CD4-positive, alpha-beta T cell treated with Interleukin-1 beta for 1 hour (primary cell): ENCODE measurements at places on chromosomes 5 and 9.

DNA sequence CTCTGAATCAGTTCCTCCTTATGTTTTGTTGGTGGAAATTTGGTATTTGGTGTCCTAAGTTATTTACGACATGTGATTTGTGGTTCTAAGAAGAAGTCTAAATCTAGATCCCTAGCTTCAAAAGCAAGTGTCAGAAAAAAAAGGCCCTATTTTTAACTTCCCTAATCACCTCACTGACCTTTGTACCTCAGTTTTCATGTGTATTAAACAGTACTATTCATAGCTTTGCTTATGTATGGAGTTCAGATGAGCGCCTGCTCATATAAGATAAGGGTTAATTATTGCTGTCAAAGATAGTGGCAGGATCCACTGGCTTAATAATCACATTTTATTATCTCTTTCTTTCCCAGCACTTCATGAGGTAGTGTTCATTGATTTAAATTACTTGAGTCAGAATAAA, 318.2 kb downstream of the PARP8 start:
- DNase-seq = no peak

- DNase-seq = no peak
Measured at GRCh38 chr9:2453701-2454100, 167.9 kb upstream of the VLDLR start.

DNA sequence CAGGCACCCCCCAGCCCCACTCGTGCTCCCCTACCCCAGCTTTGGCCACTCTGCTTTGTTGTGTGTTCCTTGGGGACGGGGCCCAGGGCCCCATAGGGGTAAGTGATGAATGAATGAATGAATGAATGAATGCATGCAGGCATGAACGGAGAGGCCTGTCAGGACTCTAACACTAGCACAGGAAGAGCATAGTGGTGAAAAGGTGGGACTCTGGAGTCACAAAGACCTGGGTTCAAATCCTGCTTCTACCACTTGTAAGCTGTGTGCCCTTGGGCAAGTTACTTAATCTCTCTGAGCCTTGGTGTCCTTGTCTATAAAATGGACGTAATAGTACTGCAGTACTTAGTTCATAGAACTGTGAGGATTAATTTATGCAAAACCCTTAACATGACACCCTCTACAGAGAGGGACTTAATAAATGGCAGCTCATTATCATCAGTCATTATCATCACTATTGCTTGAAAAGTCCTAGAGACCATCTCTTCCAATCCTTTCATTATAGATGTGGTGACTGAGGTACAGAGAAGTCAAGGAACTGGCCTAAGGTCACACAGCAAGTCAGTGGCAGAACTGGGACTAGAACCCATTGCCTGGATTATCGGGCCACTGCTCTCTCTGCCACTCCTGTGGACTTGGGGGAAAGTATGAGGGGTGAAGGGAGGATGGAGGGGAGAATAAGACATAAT, 13.2 kb downstream of the ORM2 start:
- no peak for DNase-seq

DNA sequence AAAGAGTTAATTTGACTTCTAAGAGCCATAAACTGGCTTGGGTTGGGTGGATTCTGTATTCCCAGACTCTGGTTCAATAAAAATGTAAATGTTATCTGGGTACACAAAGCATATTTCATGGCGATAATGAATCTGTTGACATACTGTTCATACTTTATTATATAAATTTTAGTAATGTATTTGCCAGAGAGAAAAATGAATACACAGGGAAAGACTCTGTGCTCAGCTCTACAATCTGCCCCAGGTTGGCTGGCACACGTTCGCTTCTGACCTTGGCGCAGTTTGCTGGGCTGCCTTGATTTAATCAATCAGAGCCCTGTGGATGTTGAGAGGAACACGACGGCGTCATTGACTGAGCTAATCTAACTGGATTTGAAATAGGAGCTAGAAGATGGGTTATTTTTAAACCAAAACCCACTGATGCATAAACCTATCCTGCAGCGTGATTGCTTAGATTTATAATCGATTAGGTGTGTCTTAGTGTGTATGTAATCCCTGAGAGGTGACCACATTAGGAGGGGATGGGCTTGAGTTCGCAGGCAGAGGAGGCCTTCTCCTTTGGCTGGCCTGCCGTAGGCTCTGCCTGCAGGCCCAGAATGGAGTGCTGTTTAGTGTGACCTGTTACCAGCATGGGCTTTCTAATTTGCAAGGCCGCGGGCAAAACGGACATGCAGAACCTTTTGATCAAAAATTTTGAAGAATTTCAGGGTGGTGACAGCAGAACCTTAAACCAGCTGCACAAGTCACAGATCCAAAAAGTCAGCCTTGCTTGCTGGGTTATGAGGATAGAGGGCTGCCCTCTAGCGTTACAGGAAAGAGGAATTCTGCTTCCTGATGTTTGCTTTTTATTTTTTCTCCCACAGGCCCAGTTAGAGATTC, 3.9 kb upstream of the ADCY2 start:
- no peak for DNase-seq

DNA sequence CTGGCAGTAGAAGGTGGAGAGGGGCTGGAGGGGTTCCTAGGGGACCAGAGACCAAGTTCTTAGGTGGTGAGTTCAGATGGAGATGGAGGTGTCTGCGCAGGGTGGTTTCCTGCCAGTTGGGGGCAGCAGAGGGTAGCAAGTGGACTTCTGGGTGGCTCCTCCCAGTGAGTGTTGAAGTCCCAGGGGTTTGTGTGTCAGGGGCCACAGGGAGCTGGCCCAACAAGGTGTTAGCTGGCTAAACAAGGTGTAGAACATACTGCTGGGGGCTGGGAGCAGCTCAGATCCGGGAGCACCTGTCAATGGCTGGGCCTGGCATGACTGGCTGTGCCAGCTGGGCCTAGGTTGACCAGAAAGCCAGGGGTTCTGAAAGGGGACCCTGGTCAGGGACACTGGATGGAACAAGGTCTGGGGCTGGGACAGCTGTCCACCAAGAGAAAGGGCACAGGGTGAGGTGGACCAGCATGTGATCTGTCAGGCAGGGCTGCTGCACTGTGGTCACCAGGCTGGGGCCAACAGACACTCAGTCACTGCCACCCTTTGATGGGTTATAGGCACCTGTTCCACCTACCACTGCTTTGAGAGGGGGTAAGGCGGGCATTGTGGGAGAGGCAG, 35.6 kb downstream of the DAB2IP start:
- peak; percentile 52 for DNase-seq

DNA sequence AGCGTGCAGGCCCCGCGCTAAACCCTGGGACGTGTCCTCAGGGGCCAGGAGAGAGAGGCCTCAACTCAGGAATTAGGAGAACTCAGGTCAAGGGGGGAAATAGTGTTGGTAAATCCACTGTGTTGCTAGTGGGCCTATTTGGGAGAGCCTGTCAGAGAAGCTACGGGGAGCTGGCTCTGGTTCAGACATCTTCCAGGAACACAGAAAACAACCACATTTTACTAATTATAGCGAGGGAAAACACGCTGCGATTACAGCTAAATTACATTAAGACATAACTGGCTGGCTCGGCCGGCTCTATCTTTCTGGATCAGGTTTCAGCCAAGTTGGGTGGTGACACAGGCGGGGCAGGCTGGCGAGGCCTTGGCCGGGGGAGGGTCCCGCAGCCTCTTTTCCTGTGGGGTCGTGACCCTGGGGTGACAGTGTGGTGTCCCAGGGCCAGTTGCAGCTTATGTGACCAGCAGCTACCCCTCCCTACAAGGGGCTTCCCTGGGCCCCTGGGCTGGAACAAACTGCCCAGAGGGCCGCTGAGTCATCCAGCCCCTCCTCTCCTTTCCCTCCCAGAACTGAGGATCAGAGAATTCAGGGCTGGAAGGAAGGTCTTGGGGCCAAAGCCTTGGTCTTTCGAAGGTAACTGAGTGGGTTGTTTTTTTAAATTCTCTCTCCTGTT, 75.1 kb downstream of the FGF18 start:
- no peak for DNase-seq

- no peak for DNase-seq
Measured at GRCh38 chr9:98929895-98930341, 13.8 kb upstream of the COL15A1 start.

DNA sequence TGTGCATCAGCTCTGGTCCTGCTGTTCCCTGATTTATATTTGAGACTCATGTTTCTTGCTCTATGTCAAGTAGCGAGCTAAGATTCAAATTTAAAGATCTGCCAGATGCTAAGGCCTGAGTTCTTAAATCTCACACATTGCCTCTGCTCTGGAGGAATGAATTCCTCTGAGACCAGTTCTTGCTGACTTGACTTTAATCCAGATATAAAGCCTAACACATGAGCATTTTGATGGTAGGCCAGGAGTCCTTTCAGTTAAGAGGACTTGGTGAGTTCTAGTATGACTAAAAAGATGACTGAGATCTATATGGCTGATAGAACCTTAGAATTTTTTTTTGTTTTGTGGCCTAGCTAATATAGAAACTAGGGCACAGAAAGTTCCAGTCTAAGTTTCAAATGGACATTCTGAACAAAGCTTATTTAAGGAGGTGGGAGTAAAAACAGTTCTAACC, 1.3 kb upstream of the INIP start:
- DNase-seq = no peak

DNA sequence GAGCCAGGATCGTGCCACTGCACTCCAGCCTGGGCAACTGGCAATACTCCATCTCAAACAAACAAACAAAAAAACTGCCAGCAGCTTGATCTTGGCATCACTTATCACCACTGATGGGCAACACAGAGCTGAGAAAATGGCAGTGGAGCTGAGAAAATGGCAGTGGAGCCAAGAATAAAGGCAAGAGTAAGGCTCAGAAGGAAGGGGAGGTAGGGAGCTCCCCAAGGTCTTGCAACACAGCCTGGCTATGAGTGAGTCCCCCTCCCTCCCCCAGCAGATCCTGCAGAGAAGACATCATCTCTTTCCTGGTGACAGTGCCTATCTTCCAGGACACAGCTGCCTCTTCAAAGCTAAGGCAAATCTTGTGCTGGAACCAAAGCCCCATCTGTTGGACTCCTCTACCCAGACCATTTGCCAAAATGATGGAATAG, 70.3 kb downstream of the UGCG start:
- DNase-seq = no peak

- no peak for DNase-seq
Measured at GRCh38 chr5:7501061-7501460, 105.1 kb downstream of the ADCY2 start.

DNA sequence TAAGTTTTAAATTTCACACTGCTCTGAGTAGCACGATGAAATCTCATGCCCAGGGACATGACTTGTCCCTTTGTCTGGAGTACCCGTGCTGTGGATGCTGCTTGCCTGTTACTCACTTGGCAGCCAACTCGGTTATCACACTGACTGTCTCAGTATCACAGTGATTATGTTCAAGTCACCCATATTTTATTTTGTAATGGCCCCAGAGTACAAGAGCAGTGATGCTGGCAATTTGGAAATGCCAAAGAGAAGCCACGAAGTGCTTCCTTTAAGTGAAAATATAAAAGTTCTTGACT, 22.8 kb upstream of the SCGB3A2 start:
- no peak for DNase-seq

GRCh38 chr5:38871058-38871605, 25.3 kb downstream of the OSMR start:
- no peak for DNase-seq
